ENCODE measurements at places on chromosomes 11 and 22.

DNA sequence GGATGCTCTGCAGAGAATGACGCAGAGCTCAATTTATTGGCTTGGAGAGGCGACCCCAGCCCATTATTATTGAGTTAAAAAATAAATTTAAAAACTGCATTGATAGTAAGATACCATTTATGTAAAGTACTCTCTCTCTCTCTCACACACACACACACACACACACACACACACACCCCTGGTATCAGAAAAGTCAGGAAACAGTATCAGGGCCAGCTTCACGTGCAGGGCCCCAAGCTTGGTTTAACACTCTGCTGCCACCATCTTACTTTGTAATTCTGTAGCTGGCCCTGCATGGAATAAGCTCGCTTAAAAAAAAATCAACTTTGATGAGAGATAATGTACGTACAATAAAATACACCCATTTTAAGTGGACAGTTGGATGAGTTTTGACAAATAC is 59.8 kb upstream of the CD5 start:
- DNase-seq: no peak

GRCh38 chr22:22406445-22407027 is 102.0 kb downstream of the ZNF280B start:
- DNase-seq: no peak

DNA sequence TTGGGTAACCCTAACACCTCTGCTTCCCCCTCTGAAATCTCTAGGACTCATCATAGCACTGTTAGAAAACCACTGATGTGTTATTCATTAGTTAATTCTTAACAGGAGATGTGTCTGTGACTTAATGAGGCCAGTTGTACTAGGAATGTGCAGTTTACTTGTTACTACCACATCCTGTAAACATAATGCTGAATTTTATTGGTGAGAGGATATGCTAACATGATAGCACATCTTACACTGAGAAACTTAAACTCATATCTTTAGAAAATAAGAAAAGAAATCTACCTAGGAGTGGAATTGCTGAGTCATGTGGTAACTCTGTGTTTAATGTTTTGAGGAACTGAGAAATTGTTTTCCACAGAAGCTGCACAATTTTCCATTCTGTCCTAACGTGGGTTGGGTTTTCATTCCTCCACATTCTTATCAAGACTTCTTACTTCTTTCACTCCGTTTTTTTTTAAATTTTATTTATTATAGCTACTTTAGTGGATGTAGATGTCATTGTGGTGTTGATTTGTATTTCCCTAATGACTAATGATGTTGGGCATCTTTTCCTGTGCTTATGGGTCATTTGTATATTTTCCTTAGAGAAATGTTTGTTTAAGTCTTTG is 33.7 kb downstream of the RNF121 start:
- no peak for DNase-seq

DNA sequence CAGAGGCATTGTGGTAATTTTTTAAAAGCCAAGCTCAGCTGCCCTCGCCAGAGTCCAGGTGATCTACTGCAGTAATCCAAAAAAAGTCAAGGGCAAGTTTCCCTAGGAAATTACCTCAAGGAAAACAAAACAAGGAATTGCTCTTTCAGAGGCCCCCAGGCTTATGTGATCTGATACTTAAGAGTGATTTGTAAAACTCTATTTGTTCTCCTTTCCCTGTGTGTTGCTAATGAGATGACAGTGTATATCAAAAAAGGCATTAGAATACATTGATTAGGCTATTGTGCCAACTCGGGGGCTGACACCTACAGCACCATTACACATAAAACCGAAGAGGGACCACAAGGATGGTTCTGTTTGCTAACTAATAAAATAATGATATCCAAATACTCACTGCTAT is 44.5 kb upstream of the CHRM4 start:
- no peak for DNase-seq

GRCh38 chr11:1839204-1839923 is 583 bp downstream of the TNNI2 start:
- DNase-seq: no peak

All from stimulated activated CD8-positive, alpha-beta memory T cell treated with anti-CD3 and anti-CD28 coated beads, Interleukin-15, amount 100 ng/mL, for 48 hours (primary cell).